Thyroid gland (tissue), 4 donors: ENCODE measurements at places on chromosomes 6 and 20. TPM values are rescaled to one million over a fixed set of nuclear protein-coding genes. Genes with fewer than 3 reads are reported as not detected.

GRCh38 chr6:160015778-160016684 lies 47.1 kb downstream of the IGF2R start:
- H3K27ac ChIP-seq: no peak overlapping the region
- no peak for DNase-seq
- H3K4me1 ChIP-seq: no peaks in the 10 kb centered on the region
- H3K27me3 ChIP-seq: no peaks in the 10 kb centered on the region

GRCh38 chr20:52536040-52536439 lies 344.5 kb upstream of the ZFP64 start:
- no peaks in the 10 kb centered on the region for H3K4me1 ChIP-seq
- H3K27me3 ChIP-seq: no peaks in the 10 kb centered on the region
- no peaks in the 10 kb centered on the region for H3K36me3 ChIP-seq

IL20RA gene
- total RNA-seq: 3.8 TPM

LY6G6D gene
- not detected for total RNA-seq
